ENCODE measurements at places on chromosomes 1 and 21.

DNA sequence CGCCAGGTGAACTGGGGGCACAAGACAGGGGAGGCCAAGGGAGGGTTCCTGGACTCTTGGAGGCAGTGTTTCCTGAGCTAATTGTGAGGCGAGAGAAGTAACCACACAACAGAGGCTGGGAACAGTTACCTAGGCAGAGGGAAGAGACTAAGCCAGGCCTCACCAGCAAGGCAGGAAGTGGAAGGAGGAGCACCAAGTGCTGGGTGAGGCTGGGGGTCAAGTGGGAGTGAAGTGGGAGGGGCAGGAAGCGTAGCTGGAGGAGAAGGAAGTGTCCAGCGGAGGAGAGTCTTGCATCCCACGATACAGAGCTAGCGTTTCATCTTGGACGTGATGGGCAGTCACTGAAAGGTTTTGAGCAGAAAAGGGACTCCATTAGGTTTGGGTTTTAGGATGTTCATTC lies 48.3 kb upstream of the CAPZB start:
- no peak for DNase-seq

- DNase-seq = no peak
Observed at GRCh38 chr1:109826446-109826845, 62.7 kb upstream of the EPS8L3 start.

GRCh38 chr1:118934706-118935105 lies 53.4 kb downstream of the TBX15 start:
- no peak for DNase-seq

DNA sequence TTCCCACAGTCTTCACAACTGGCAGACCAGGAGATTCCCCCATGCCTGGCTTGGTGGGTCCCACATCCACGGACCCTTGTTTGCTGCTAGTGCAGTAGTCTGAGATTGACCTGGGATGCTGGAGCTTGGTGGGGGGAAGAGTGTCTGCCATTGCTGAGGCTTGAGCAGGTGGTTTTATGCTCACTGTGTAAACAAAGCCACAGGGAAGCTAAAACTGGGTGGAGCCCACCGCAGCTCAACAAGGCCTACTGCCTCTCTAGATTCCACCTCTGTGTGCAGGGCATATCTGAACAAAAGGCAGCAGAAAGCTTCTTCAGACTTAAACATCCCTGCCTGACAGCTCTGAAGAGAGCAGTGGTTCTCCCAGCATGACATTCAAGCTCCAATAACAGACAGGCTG lies 177.3 kb upstream of the ETV3 start:
- DNase-seq = peak; percentile 40

DNA sequence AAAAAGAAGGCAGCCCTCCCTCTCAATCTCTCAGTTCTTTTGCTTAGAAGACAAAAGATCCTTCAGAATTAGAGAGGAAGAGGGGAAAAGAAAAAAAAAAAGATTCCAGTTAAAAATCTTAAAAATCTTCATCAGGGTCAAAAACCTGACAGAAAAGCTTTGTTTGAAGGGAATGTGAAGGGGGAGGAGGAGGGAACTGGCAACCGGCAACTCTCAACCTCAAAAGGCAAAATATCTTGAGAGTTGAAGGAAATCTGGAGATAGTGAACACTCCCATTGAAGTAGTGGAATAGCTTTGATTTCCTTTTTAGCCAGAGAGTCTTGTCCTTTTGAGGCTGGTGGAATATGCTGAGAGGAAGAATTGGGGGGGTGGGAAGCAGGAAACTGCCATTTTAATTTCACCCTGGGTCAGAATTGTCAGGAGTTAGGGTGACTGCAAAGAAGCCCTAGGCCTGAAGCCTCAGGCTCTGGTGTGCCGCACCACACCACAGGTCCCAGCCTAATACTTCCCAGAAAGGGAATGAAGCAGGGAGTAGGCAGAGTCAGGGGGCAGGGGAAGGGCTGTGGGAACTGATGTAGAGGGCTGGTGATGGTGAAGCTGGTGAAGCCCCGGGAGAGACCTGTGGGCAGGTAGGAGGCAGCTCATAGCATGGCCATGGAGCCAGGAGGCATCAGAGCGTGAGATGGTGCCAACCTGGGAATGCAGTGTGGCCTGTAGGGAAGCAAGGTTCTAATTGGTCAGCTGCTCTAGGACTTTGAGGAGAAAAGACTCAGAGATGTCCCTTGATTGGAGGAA lies 24.6 kb downstream of the KIRREL1 start:
- DNase-seq = no peak

DNA sequence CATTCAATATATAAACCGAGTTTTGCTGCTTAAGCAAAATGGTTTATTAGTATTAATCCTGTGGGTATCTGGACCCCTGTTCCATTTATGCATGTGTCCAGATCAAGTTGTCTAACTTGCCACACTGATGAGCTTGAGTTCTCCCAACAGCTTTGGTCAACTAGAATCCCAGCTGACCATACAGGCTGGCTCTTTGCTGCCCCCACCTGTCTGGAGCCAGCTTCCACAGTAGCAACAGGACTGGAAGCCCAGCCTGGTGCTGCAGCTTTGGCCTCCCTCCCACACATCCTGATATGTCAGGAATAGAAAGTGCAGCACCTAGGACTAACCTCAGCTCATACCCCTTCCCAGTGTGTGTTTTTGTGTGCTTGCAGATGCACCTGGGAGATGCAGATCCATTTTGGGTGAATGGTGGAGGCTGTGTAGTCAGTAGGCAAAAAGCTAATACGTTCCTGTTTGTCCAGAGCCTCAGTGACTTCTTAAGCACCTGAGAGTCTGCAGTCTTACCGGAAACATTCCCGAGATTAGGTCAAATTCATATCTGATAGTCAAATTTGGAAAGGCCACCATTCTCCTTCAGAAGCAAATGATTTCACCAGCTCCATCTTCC lies 40.9 kb upstream of the BEND5 start:
- peak; percentile 52 for DNase-seq

DNA sequence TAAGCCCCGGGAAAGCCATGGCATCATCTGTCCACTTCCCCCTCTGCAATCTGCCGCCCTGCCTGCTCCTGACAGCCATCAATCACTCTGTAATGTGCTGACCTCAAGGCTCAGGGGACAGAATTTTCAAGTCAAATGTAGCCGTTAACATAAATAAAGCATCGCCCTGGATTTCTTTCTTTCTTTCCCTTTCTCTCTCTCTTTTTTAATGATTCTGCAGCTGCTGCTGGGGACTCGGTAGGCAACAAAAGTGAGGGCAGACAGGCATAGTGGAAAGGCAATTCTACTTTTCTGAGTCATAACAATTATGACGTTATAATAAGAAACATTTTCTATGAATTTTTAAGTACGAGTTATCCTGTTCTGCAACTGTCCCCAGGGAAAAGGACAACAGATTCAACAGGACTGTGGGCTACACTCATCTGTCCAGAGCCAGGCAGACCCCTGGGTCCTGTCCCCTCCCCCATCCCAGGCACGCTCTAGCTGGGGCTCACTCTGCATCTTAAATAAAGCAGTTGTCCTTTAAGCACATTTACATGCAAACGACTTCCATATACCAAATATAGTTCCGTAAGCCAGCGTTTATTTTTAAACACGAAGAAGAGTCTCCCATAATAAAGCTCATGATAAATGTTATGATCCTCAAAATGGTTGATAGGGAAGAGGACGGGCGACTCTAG lies 78.7 kb downstream of the SSBP3 start:
- no peak for DNase-seq

- DNase-seq = no peak
Observed at GRCh38 chr1:1348420-1349255, 580 bp downstream of the DVL1 start.

- no peak for DNase-seq
Observed at GRCh38 chr1:248111157-248111556, 16.2 kb downstream of the OR2L13 start.

DNA sequence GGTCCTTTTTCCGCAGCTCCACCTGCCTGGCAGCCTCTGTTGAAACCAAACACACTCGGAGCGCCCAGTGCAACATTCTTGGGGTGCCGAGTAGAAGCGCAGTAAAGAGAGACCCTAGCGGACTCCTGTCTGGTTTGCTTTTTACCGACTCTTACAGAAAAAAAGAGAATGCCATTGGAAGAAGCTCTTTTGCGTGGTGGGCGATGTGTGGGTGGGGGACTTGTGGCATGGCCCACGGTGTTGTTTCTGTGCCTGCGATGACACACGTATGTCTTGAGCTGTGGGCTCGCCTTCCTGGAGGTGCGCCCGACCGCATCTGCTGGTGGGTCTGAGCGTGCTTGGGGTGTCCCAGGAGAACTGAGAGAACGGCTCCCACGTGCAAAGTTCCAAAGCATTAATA lies 7.3 kb upstream of the BARHL2 start:
- no peak for DNase-seq

DNA sequence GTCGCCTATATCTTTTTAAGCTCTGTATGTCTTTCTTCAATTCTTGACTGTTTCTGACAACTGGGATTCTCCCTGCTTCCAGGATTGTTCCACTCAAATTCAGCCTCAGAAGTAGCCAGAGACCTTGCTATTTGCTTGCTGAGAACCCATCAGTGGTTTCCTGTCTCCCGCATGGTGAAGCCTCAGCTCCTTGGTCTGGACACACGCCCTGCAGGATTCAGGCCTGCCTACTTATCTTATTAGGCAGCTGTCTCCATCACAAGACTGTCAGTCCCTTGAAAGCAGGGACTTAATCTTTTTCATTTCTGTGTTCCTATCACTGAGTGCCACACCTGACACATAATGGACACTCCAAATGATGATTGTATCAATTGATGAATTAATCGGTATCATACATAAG lies 175.3 kb downstream of the PLPP3 start:
- no peak for DNase-seq

- peak; percentile 91 for DNase-seq
Observed at GRCh38 chr1:14516974-14517840, 81.3 kb upstream of the KAZN start.

DNA sequence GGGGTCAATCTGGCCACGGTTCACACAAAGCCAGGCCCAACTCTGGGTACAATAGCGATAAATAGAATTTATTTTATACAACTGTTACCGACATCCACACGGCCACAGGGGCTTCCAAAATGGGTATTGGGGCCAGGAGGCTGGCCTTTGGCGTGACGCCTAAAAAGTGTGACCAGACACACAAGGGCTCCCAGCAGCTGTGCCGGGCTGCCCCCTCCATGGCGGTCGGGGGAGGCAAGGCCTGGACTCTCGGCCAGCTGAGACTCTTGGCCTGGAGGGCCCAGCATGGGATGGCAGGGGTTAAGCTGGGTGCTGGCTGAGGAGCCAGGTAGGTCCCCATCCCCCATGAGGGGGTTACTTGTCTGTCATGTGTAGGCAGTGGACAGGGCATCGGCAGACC lies 73.0 kb downstream of the RAP1GAP start:
- DNase-seq = no peak

GRCh38 chr1:186519982-186520381 lies 59.1 kb upstream of the PDC start:
- no peak for DNase-seq

DNA sequence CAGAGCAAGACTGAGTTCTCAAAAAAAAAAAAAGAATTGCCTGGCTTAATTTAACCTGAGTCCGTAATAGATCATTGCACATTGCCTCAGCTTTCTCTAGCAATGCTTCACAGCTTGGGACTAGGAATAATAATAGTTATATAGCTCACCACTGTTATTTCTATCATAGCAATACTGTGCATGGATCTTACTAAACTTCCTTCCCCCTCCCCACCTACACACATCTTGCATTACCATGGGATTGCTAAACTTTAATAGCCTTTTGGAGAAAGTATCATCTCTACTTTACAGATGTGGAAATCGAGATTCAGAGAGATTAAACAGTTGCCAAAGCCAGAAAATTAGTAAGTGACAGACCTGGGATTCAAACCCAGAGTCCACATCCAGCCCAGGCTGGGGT lies 99.4 kb downstream of the ATP5PO start:
- DNase-seq = no peak

DNA sequence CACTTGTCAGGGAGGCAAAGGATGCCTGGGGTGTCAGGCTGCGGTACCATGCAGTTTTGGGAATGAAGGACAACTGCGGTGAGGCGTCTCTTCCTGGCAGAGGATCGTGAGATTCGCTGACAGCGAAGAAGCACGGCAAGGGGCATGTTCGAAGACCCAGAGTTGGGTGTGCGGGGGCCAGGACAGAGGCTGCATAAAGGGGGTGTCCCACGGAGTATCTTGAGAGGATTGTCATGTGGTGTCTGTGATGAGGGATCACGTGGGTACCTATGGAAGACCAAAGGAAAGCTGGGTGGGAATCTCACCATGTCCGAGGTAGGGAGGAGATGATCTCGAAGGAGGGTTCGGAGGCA lies 372 bp downstream of the SLC25A44 start:
- DNase-seq = no peak

GRCh38 chr1:198950036-198950435 lies 311.2 kb downstream of the PTPRC start:
- no peak for DNase-seq

GRCh38 chr1:41866285-41866684 lies 52.4 kb downstream of the HIVEP3 start:
- no peak for DNase-seq

GRCh38 chr1:119862276-119862675 lies 34.0 kb downstream of the ADAM30 start:
- no peak for DNase-seq

- DNase-seq = no peak
Observed at GRCh38 chr1:173191011-173191705, 16.0 kb downstream of the TNFSF4 start.

- no peak for DNase-seq
Observed at GRCh38 chr1:39490596-39491145, 765 bp upstream of the BMP8A start.

DNA sequence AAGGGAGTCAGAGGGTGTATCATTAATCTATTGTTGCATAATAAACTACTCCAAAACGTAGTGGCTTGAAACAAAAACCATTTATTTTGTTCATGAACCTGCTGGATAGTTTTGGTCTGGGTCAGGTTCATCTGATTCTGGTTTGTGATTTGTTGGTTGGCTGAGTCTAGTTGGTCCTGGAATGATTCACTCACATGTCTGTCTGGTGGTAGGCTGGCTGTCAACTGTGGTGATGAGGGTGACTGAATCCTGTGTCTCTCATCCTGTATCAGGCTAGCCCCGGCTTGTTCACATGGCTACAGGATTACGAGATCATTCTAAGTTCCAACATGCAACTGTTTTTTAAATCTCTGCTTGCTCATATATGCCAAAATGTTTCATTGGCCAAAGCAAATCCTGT lies 22.5 kb upstream of the SIKE1 start:
- no peak for DNase-seq

GRCh38 chr1:96771847-96772246 lies 50.3 kb downstream of the PTBP2 start:
- no peak for DNase-seq

GRCh38 chr21:15425049-15425448 lies 304.7 kb upstream of the USP25 start:
- no peak for DNase-seq

- no peak for DNase-seq
Observed at GRCh38 chr1:218600968-218601367, 255.8 kb downstream of the TGFB2 start.

DNA sequence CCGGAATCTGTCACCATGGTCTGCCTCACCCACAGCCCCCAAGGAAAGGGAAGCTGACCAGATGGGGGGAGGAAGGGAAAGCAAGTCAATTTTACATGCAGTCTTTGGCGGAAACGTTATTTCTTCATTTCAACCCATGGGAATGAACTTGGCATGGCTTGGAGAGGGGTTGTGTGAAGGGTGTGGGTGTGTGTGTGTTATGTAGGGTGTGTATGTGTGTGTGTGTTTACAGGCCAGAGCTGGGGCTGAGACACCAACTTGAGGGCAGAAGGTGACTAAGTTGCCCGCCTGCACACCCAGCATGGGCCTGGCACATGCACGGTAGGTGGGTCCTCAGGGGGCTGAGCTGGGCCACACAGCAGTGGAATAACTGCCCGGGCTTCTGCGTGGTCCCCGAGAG lies 65.2 kb downstream of the MRPL37 start:
- no peak for DNase-seq

All from DMS153 (cell line).